Left lung (tissue), 14 donors: ENCODE measurements at places on chromosomes 2 and 18.

DNA sequence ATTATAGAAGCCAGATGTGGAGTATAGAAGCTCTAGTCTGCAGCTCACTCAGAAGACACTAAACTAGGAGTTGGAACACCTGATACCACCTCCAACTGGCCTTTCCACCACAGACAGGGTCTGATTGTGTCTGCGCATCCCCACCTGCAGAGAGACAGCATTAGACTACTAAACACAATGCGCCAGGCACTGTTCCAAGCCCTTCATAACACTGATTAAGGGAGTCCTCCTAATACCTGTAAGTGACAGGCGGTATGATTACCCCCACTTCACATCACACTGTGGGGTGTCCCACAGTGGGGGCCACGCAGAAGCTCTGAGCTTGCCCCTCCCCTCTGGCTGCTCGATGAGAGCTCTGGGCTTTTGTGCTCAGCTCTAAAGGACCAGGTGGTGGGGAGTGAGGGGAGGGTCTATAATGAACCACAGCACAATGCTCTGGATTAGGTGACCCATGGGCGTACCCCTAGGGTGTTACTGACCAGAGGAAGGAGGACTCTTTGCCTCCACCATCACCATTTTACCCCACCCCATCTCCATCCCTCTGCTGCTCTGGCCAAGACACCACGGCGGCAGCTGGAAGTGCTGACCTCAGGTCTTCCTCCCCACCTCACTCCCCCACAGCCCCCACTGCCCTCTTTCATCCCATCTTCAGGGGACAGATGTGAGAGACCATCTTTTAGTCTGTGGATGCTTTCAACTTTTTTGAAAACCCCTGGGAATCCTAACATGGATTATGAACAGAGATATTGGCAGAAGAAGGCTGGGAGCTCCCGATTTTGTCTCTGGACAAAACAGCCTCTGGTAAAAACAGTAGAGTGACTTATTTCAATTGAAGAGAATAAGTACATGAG lies 145.1 kb downstream of the GFPT1 start:
- no peak for DNase-seq

DNA sequence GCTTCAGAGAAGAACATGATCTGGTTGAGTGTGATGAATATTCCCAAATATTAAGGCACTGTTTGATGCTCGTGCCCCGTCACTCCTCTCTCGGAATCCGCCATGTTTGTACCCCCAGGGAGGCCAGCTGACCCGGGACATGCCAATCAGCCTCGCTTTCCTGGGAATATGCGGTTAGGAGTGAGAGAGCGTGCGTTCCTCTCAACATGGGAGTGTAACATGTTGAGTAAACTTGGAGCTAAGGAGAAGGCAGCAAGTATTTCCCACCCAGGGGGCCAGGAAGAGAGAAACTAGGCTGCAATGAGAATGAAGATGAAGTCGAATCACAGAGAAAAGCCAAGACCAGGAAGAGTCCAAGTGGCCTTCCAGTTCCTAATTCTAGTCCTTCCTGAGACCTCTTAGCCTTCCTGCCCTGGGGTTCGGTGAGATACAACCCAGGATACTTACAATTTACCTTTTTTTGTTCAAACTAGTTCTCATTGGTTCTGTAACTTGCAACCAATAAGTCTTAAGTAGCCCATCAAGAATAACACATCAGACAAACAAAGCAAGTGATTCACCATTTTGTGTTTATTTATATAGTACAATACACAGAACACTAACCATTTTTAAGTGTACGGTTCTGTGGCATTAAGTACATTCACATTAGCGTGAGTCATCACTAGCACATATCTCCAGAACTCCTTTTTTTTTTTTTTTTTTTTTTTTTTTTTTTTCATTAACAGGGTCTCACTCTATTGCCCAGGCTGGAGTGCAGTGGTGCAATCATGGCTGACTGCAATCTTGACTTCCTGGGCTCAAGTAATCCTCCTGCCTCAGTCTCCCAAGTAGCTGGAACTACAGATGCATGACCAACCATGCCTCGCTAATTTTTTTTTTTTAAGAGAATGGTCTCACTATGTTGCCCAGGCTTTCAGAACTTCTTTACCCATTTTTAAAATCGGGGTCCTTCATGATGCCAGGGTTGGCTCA lies 36.4 kb upstream of the SLC1A4 start:
- no peak for DNase-seq

GRCh38 chr2:172615727-172616261 lies 59.9 kb downstream of the PDK1 start:
- DNase-seq, result no peak

DNA sequence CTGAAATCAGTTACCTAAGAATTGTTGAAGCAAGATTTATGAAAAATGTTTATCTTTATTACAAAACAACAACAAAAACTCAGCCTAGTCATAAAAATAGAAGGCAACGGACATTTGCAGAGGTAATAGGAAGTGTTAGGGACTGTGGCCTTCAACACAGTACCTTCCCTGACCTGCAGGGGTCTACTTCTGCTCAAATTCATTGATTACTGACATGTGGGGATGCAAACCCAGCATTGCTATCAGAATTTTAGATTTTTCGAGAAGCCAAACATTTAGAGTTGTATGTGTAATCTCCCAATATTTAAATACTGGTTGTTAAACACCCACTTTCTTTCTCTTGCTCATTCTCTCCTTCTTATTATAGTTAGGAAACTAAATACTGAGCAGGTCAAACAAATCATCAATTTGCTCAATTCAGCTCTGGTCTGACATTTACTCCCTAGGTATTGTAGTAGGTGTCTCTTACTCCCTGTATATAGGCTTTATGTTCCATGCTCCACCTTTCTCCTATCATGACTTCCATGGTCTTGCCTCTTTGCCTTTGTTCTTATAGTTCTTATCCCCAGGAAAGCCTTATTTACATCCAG lies 198.5 kb downstream of the UBE2E3 start:
- DNase-seq, result no peak

- no peak for DNase-seq
These were observed 255.4 kb downstream of the AGAP1 start for GRCh38 chr2:235749121-235749770.

DNA sequence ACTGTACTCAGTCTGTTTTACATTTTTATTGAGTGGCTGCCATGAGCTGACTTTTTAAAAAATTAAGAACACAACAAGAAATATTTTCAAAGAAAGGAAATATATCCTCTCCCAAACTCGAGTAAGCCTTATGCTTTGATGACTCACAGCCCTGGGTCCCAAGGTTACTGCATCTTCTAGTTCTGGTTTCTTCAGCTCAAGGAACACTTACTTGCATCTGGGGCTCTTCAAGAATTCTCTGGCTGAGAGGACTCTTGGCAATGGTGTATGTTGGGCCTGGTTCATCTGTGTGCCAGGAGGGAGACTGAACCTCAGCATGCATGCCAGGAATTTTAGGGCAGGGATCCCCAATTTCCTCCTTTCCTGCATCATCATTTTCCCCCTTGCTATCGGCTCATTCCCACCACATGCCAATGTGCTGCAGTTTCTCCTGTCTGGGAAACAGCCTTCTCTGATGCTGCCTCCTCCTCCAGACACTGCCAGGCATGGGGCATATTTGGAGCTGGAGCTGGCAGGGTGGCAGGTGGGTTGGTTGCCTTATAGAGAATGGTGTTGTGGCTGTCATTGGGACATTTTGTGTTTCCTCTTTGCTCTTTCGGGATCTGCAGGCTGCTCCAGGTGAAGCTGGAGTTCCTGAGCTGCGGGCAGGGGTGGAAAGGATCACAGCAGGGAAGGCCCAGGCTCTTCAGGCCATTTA lies 192.2 kb upstream of the HS6ST1 start:
- DNase-seq, result no peak

DNA sequence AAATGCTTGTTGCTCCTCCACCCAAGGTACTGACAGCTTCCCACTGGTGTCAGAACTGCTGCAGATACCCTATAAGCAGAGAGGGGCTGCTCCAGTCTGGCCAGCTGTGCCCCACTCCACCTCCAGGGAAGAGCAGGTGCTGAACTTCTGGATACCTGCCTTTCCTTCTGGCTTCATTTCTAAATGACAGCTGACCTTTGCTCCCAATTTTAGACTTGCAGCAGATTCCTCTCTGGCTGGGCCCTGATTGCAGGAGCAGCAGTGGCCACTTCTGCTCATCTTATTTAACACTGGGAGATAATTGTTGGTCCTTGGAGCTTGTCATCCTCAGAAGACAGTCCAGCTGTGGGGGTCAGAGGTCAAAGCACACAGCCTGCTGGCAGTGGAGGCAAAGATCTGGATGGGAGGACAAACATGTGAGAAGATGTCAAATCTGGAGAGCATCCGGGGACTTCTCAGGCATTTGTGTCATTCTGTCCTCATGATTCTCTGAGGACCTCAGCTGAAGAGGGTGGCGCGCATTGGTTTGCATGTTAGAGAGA lies 38.9 kb downstream of the SETBP1 start:
- no peak for DNase-seq

DNA sequence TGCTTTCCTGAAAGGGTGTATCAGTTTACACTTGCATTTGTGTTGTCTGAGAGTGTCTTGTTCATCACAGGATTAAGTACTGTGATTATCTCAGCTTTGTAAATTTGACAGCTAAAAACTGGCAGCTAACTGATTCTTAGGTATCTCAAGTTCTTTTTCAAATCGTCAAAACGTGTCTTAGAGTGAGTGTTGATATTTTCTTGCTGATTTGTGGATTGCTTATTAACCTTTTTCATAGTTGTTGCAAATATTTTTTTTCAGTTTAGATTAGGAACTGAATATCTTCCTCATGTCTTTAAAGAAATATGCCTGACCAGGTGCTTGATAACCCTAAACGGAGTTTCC lies 41.9 kb downstream of the LRRFIP1 start:
- DNase-seq, result no peak
